ENCODE measurements at places on chromosomes 16 and 17. TPM values are rescaled to one million over a fixed set of nuclear protein-coding genes. Genes with fewer than 3 reads are reported as not detected.

- H3K27ac ChIP-seq, result peak overlapping the region; percentile 98
- peak; percentile 92 for DNase-seq
- H3K4me3 ChIP-seq, result peak overlapping the region; percentile 52
Measured at GRCh38 chr17:43530288-43531081, 15.7 kb downstream of the ETV4 start.

DNA sequence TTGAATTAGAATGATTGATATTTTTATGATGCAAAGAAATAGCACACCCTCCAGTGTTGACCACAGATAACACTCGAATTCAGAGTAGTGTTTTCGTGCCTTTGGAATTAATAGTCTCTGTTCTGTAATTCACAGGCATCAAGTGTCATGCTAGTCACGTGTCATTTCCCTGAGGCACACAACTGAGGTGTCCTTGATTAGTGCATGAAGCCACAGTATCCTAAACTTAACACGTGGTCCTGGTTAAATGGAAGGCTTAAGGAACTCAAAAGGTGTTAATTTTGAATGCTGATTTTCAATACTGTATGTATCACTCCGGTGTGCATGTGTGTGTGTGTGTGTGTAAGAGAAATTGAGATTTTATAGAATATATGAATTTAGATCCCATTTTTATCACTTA is 625.6 kb downstream of the TMEM114 start:
- no peak for DNase-seq
- H3K4me3 ChIP-seq, result no peak overlapping the region
- peaks cover 24% of the 10 kb centered on the region for H3K27me3 ChIP-seq
- no peak overlapping the region for H3K27ac ChIP-seq
- peaks cover 10% of the 10 kb centered on the region for H3K4me1 ChIP-seq
- H3K36me3 ChIP-seq, result no peaks in the 10 kb centered on the region

DNA sequence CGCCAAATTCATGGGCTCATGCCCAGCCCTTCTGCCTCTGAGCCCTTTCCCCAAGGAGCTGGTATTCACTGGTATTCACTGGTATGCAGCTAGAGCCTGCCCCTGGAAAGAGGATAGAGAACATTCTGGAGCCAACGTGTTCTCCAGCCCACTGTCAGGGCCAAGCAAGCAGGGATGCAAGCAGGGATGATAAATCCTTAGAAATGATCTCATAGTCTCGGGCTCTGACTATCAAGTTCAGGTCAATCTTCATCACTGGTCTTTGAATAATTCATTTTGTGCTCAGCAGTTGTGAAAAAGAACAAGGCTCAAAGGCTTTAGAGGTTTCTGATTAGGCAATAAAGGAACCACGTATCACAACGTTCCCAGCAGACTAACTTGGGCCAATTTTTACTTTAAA is 57.3 kb downstream of the CACNG5 start:
- H3K4me3 ChIP-seq, result no peak overlapping the region
- no peaks in the 10 kb centered on the region for H3K36me3 ChIP-seq
- no peaks in the 10 kb centered on the region for H3K4me1 ChIP-seq
- H3K27ac ChIP-seq, result no peak overlapping the region

DNA sequence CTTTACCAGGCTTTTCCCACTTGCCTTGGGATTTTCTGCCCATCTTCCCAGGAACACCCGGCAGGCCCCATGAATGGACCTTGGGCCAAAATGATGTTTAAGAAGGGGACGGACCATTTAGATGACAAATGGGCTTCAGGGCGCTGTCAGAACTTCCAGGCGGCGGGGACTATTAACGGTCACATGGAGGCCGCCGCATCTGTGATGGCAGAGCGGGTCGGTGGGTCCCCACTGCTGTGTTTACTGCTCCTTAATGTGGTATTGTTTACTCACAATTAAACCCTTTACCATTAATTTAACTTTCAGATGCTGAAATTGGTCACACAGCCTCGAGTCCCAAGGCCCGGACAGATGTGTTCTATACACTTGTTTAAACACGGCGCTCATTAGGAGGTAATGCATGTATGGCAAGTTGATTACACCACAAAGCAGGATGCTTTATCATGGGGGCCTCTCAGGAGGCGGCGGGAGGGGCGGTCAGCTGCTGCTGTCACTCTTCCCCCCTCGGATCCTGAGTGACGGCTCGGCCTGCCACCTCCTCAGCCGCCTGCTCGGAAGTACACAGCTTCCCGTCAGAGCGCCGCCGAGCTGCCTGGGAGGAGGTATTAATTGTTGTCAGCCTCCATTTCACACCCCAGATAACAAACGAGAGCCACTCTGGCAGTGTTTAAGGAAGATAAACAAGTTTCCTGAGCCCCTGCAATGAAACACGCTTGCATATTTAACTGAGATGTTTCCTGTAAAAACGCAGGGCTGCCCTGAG is 83.9 kb upstream of the IRX3 start:
- no peak for DNase-seq
- peaks cover 63% of the 10 kb centered on the region for H3K27me3 ChIP-seq
- H3K27ac ChIP-seq, result no peak overlapping the region
- H3K36me3 ChIP-seq, result no peaks in the 10 kb centered on the region
- H3K4me3 ChIP-seq, result no peak overlapping the region
- H3K4me1 ChIP-seq, result peaks cover 17% of the 10 kb centered on the region

- H3K27me3 ChIP-seq, result no peaks in the 10 kb centered on the region
- no peak overlapping the region for H3K27ac ChIP-seq
- peaks cover 3% of the 10 kb centered on the region for H3K36me3 ChIP-seq
- peaks cover 3% of the 10 kb centered on the region for H3K4me1 ChIP-seq
- no peak overlapping the region for H3K4me3 ChIP-seq
Measured at GRCh38 chr16:27330542-27330941, 16.8 kb downstream of the IL4R start.

DNA sequence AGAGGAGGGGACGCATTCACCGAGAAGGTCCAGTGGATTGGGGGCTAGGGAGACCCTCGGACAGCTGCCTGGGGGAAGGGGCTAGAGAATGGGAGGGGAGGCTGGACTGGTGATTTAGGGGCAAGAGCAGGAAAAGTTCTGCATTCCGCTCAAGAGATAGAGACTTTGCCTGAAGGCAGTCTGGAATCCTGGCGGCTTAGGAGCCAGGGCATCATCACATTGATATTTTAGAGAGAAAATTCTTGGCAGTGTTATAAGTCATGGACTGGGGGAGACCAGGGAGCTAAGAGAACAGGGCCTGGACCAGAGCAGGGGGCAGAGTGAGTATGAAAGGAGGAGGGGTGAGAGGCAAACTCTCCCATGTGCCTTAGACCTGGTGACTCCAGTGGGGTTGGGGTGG is 35.8 kb downstream of the MSI2 start:
- H3K4me3 ChIP-seq, result no peak overlapping the region
- H3K27ac ChIP-seq, result no peak overlapping the region
- H3K4me1 ChIP-seq, result peaks cover 33% of the 10 kb centered on the region
- no peaks in the 10 kb centered on the region for H3K27me3 ChIP-seq
- no peak for DNase-seq

DNA sequence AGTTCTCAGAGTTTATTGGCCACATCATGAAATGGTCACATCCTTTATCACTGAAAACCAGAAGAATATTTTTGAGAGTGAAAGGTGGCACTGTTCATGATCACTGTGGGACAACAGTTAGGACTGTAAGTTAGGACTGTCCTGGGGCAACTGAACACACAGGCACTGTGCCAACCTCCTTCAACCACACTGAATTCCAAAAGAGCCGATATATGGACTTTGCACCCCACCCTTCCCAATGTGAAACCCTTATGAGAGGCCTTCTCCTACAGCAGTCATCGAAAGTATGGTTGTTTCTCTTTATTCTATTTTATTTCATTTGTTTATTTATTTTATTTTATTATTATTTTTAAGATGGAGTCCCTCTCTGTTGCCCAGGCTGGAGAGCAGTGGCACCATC is 353.5 kb downstream of the TOX3 start:
- peaks cover 9% of the 10 kb centered on the region for H3K4me1 ChIP-seq
- DNase-seq, result no peak
- H3K27ac ChIP-seq, result no peak overlapping the region
- no peak overlapping the region for H3K4me3 ChIP-seq
- H3K36me3 ChIP-seq, result no peaks in the 10 kb centered on the region
- H3K27me3 ChIP-seq, result peaks cover 4% of the 10 kb centered on the region

GRCh38 chr17:8572764-8573163 is 57.8 kb downstream of the MYH10 start:
- peaks cover 38% of the 10 kb centered on the region for H3K36me3 ChIP-seq
- no peak overlapping the region for H3K4me3 ChIP-seq
- H3K27ac ChIP-seq, result no peak overlapping the region
- no peak for DNase-seq
- no peaks in the 10 kb centered on the region for H3K4me1 ChIP-seq

GRCh38 chr17:83009414-83010205 is 69.8 kb upstream of the METRNL start:
- no peak for DNase-seq
- no peaks in the 10 kb centered on the region for H3K27me3 ChIP-seq
- no peak overlapping the region for H3K4me3 ChIP-seq
- no peak overlapping the region for H3K27ac ChIP-seq

GRCh38 chr16:50313596-50314478 is 47.5 kb downstream of the ADCY7 start:
- peak overlapping the region; percentile 88 for H3K27ac ChIP-seq
- peaks cover 19% of the 10 kb centered on the region for H3K36me3 ChIP-seq
- DNase-seq, result no peak
- H3K4me1 ChIP-seq, result peaks cover 17% of the 10 kb centered on the region
- no peak overlapping the region for H3K4me3 ChIP-seq

GRCh38 chr16:62036101-62036801 is at the start of gene CDH8:
CDH8 (minus strand) TSS chr16:62036438; CDS start chr16:62021403, 15,035 bp downstream.
- no peak within 1 kb of the TSS for H3K27ac ChIP-seq
- H3K36me3 ChIP-seq, result no peaks in the 10 kb centered on the region
- peaks cover 16% of the 10 kb centered on the region for H3K4me1 ChIP-seq
- H3K27me3 ChIP-seq, result peaks cover 87% of the 10 kb centered on the region

- no peak overlapping the region for H3K27ac ChIP-seq
- no peak overlapping the region for H3K4me3 ChIP-seq
- DNase-seq, result no peak
- no peaks in the 10 kb centered on the region for H3K36me3 ChIP-seq
- no peaks in the 10 kb centered on the region for H3K4me1 ChIP-seq
- peaks cover 27% of the 10 kb centered on the region for H3K27me3 ChIP-seq
Measured at GRCh38 chr16:86862595-86863280, 284.4 kb downstream of the FOXL1 start.

DNA sequence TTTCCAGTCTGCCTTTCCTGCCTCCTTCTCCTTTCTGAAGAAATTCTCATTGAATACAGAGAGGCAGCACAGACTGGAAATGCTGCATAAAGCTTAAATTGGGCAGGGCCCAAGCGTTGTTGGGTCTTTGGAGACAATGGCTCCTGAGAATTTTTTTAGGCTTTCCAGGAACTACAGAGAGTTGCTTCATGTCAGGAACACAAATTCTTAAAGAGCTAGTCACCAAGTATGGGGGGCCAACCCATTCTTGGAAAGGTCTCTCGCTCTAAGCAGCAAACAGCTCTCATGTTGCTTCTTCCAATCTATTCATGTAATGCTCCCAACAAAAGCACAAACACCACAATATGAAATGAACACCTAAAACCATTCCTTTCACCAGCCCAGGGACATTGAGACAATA is 6.9 kb downstream of the HNF1B start:
- H3K4me3 ChIP-seq, result no peak overlapping the region
- H3K27me3 ChIP-seq, result no peaks in the 10 kb centered on the region
- DNase-seq, result no peak
- peaks cover 26% of the 10 kb centered on the region for H3K4me1 ChIP-seq

DNA sequence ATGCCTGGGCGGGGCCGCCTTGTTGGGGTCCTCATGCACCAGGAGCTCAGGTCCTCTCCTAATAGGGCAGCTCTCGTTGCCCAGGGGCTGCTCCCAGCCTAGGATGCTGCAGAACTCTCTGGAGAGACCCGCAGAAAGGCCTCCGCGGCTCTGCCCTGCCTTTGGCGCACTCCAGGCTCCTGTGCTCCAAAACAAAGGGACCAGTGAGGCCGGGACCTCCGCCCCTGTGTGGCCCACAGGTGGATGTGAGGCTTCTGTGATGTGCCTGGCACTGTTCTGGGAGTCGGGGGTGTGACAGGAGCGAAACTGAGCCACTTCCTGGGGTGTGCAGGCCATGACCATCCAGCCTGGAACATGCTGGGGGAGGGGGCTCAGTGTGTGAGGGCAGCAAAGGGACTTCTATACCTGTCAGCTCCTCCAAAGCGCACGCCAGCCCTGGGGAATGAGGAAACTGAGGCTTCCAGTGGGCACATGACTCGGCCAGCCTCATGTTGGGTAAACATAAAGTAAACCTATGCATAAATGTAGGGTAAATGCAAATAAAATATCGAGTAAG is 153.2 kb downstream of the IRF8 start:
- no peaks in the 10 kb centered on the region for H3K36me3 ChIP-seq
- peaks cover 26% of the 10 kb centered on the region for H3K27me3 ChIP-seq
- no peak for DNase-seq
- no peak overlapping the region for H3K4me3 ChIP-seq
- H3K27ac ChIP-seq, result no peak overlapping the region

GRCh38 chr17:82553210-82553930 is 33.8 kb downstream of the FOXK2 start:
- no peak overlapping the region for H3K27ac ChIP-seq
- no peak overlapping the region for H3K4me3 ChIP-seq
- H3K27me3 ChIP-seq, result no peaks in the 10 kb centered on the region
- no peak for DNase-seq

DNA sequence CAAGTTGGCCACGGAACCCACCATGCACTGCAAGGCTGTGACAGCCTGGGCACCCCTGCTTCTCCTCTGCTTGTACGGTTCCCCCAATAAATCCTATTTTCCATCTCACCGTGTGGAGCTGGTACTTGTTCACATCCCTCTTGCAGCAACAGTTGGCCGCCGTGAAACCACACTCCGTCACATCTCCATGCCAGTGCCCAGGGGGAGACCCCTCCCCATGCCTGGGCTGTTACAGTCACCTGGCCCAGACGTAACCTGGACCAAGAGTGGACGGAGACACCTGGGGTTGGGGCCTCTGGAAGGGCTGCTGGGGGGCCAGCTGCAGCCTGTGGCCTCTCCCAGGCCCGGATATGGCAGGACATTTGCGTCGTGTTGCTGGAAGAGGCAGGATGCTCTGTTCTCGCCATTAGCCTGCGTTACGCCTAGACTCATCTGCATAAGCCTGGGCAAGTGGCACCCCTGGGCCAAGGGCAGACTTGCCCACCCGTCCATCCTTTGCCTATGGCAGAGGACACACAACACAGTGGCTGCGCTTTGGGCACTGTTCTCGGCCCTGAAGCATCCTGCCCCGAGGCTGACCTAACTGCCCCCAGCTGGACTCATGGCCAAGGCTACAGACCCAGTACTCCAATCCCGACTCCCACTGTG is 14.2 kb upstream of the KREMEN2 start:
- H3K27ac ChIP-seq, result no peak overlapping the region
- H3K36me3 ChIP-seq, result peaks cover 11% of the 10 kb centered on the region
- H3K4me3 ChIP-seq, result no peak overlapping the region
- H3K27me3 ChIP-seq, result peaks cover 7% of the 10 kb centered on the region

Gene SPPL2C
- not detected for total RNA-seq

Gene PRRT2
- 2.4 TPM for total RNA-seq

Gene TBC1D3E
- not detected for total RNA-seq

Gene MAP2K6
- total RNA-seq, result 44.3 TPM

Gene WIPI1
- 53.5 TPM for total RNA-seq

Gene FNDC8
- total RNA-seq, result not detected

Gene CHST4
- total RNA-seq, result not detected
